ENCODE measurements at places on chromosomes 6 and 20.

GRCh38 chr20:51579137-51579536, 36.6 kb upstream of the NFATC2 start:
- DNase-seq: no peak

DNA sequence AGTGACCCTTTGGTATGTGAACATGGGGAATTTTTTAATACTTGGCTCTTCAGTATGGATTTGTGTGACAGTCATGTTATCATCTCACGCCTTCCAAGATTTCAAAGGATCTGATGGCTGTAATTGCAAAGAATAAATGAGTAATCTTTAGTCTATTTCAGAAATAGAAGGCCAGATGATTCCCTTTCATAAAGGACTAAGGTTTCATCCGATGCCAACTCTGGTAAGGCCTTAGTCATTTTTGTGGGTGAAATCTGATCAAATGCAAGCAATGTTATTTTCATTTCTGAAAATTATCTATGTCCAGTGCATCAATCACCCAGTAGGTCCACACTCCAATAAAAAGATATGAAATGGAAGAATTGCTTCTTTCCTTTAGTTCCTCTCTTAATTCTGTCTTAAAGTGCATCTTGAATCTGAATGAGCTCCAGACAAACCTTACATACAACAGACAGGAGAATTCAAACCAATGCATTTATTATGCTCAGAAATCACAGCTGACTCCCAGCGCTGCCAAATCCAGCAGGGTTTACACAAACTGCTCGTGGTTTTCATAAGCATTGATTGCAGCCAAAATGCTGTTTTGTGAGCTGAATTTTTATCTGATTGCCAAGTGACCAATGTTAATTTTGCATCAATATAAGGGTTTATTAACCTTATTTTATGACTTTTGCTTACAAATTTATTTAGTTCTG, 565.2 kb upstream of the MARCKS start:
- no peak for DNase-seq

GRCh38 chr20:62682912-62683517, 25.6 kb upstream of the NTSR1 start:
- DNase-seq: no peak

GRCh38 chr6:55901765-55902270, 26.4 kb upstream of the BMP5 start:
- no peak for DNase-seq

GRCh38 chr6:147935656-147936055, 407.0 kb upstream of the SASH1 start:
- DNase-seq: no peak

DNA sequence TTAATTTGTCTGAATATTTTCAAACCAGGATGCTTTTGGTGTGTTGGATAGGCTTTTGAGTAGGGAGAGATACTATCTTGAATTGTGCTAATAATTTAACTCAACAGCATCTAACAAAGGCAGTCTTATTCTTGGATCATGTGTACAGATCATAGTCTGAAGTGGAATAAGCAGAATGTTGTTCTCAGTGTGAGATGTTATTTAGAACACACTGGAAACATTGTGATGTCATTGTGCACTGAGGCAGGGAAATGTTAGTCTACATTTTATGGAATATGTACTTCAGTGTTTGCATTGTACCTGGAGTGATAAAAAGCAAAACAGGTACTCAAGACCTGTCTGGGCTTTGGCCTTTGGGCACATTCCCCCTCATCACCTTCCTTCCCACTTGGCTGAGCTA, 35.0 kb downstream of the RNF144B start:
- no peak for DNase-seq

DNA sequence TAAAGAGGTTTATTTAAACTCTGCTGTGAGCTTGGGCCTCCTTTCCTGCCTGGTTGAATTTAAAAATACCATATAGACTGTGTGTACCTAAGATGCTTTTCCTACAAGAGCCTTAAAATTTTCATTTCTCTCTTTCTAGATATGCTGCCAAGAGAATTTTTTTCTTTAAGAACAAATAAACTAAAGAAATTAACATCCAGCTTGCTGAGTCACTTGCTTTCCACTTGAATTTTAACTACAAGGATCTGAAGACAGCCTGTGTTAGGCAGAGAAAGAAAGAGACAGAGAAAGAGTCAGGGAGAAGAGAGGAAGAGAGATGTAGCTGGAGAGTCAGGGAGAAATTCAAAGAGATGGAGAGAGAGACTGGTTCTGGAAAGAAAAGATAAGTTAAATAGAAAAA, 18.3 kb upstream of the SNAP25 start:
- DNase-seq: no peak

GRCh38 chr6:169008641-169009257, 244.9 kb downstream of the THBS2 start:
- DNase-seq: no peak

GRCh38 chr6:128319946-128320345, 200.5 kb downstream of the PTPRK start:
- DNase-seq: no peak

DNA sequence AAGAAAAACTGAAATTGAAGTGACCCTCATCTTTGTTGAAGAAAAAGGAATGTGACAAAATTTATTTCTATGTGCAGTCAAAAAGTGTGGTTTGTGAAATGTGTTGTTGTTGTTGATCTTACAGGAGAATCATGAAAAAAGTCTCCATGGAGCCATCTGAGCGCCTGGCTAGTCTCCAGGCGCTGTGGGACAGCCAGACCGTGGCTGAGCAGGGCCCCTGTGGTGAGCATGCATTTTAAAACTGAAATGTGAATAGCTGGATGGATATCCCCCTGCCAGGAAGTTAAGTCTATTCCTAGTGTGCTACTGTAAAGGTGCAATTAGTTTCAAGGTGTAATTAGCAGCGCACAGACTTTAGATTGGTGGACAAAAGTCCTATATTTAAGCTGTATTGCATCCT, 170.6 kb downstream of the CARMIL1 start:
- no peak for DNase-seq

DNA sequence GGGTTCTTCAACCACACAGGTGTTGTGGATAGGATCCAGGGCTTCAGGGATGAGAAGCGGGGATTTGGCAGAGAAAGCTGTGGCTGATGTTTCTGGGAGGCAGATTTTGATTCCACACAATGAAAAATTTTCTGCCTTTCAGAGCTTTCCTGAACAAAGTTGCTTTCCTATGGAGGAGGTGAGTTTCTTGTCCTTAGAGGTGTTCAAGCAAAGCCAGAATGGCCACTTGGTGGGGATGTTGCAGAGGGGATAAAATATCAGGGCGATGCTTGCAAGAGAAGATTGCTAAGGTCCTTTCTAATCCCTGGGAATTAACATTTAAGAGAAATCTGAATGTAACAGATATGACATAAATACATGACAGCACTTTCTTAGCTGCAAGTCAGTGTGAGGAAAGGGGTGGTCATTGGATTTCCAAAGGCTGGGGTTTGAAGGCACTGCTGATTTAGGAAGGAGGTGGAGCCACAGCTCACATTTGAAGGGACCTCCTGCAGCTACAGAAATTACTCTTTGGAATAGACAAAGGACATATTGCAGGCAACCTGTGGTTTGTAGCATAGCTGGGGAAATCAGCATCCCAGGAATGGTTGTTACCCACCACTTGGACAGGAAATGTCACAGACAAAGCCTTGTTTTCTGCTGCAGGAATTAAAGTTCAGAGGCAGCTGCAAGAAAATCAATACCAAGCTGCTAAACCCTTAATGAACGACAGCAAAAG, 271.1 kb upstream of the CHD6 start:
- DNase-seq: no peak

GRCh38 chr6:88870717-88871330, 92.6 kb downstream of the RNGTT start:
- DNase-seq: peak; percentile 27

DNA sequence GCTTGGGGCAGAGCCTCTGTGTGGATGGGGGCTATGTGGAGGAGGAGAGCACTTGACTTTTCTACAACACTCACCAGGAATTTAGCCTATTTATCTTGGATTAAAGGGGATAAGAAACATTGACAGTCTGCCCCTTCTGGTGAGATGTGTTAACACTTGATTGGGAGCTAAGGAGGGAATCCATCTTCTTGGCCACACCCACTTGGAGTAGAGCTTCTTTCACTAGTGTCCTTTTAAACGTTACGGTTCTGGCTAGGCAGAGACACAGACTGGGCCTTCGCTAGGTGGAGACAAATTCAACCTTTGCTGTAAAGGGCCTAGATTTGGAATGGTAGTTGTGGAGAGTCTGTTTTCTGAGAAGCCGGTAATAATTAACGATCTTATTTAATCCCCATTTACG, 15.5 kb upstream of the TPBG start:
- DNase-seq: no peak

- peak; percentile 58 for DNase-seq
Measured at GRCh38 chr20:45798935-45799642, 7.3 kb downstream of the DNTTIP1 start.

- no peak for DNase-seq
Measured at GRCh38 chr6:150075034-150075421, 6.1 kb upstream of the ULBP3 start.

DNA sequence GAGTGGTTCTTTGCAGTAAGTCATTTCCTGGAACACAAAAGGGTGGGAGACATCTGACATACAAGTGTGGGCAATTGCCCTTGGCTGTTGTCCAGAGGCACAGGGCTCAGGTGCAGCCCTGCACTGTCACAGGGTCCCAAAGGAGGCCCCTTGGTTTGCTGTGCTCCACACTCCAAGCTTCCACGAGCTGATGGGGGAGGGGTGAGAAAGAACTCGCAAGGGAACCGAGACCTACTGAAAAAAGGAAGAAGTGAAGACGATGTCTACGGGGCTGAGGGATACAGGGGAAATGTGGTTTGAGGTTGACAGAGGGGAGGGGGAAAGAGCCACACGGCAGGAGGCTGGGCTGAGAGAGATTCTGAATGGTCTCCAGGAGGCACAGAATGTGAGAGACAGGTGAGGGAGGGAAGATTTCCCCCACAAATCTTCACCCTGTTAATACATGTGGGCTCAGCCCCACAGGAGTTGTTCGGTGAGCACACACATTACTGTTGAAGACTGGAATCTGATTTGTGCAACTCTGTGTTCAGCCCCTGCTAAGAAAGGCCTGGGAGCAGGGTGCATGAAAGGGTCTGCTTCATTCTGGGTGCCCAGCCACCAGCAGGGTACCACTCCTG, 123.4 kb downstream of the LY86 start:
- no peak for DNase-seq

- DNase-seq: no peak
Measured at GRCh38 chr20:20562507-20562906, 149.9 kb downstream of the RALGAPA2 start.

DNA sequence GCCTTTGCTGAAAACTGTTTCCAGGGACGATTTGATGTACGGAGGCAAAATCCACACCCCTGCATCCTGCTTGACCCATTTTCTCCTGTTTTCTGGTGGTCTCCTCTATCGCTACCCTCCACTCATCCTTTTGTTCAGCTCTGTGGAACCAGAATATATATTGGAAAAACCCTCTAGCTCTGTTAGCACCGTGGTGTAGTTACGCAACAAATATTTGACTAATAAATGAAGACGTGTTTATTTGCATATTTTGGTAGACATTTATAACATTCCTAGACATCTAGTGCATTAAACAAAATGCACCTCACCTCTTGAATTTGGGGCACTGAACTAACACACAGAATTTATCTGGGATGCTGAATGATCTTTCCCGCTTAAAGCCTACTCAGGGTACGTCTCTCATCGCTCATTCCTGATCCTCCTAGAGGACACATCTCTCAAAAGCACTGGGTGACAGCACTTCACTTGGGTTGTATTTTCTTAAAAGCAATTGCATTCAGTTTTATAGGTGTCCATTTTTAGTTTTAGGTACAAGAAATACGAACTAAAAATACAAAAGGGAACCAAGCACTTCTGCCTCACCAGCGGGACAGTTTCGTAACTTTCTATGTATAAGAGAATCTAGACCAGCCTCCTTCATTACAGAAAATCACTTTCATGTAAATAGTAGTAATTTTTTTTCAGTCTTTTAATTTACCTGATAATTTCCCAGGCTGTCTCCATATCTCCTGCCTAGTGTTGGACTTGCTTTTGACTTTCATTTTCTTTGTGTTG, 59.2 kb downstream of the SNRNP48 start:
- DNase-seq: no peak

- no peak for DNase-seq
Measured at GRCh38 chr20:14488756-14489479, 151.5 kb upstream of the FLRT3 start.

DNA sequence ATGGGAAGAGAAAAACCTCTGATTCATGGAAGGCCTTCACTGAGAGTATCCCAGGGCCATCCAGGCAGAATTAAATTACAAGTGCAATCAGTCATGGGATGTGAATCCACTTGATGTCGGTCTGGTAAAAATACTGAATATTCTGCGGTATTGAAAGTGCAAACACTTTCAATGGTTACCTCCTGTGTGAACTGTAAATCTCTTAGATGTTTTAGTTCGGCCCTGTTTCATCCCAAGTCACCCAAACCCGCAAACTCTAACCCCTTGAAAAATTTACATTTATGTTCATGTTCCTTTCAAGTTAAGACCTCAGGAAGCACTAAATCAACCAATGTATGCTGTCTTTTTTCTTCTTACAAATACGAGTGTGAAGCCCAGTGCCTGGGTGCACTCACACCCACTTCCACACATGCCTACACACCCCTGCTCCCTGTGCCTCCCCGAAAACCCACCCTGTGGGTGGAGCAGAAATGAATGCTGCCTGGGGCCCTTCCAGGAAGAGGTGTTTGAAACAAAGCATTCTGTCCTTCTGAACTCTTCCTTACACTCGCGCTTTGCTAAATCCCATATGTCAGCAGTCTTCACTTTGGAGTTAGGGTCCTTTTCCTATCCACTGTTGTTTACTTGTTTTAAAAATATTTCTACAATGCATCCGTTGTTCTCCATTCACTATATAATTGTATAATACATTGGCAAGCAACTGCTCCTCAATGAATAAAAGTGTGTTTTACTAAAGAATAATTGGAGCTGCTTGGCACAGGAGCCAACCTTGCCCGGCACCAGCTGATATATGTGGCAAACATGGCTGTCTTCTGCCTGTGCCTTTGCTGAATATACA, 62.7 kb downstream of the FYN start:
- DNase-seq: no peak

- DNase-seq: no peak
Measured at GRCh38 chr6:24382220-24382540, 20.6 kb upstream of the MRS2 start.

GRCh38 chr6:136166815-136167214, 83.3 kb downstream of the MTFR2 start:
- DNase-seq: no peak

- no peak for DNase-seq
Measured at GRCh38 chr6:2970034-2970685, 1.2 kb downstream of the SERPINB6 start.

All from activated T-cell treated with anti-CD3 and anti-CD28 coated beads for 4 hours (primary cell).